Amniotic epithelial cell (primary cell): ENCODE measurements at places on chromosomes 6 and 20.

GRCh38 chr6:167648501-167649278 lies 178.0 kb upstream of the AFDN start:
- no peak for DNase-seq

- no peak for DNase-seq
Measured at GRCh38 chr6:1389369-1390132, at the start of gene FOXF2. FOXF2 (plus strand) TSS chr6:1389576; CDS start chr6:1389948, 372 bp downstream.

GRCh38 chr6:44666324-44666723 lies 278.8 kb downstream of the CDC5L start:
- no peak for DNase-seq

DNA sequence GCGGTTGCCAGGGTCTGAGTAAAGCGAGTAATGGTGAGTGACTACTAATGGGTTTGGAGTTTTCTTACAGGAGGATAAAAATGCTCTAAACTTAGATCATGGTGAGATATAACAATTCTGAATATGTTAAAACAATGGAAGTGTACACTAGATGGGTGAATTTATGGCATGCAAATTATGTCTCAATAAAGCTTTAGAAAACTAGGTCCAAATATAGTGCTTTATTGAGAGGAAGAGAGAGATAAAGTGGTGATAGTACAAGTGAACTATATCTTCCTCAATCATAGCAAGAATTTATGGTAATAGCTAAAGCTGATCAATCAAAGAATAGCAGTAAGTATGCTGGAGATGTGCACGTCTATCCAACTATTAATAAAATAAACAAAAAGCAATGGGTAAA lies 23.9 kb downstream of the SRPK1 start:
- no peak for DNase-seq

DNA sequence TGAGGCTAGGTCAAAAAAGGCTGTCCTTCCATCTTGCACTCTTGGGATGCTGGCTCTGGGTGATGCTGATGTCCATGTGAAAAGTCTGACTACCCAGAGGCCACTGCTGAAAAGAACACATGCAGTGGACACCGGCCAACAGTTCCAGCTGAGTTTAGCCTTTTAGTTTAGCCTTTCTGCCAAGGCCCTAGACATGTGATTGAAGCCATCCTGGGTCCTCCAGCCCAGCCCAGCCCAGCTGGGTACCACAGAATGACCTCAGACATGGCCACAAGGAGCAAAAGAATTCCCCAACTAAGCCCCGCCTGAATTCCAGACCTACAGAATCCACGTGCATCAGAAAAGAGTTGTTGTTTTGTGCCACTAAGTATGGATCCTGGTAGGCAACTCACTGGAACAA lies 17.4 kb downstream of the PIGT start:
- peak; percentile 11 for DNase-seq

GRCh38 chr6:36914227-36914794 lies 28.6 kb downstream of the C6orf89 start:
- DNase-seq, result peak; percentile 61

DNA sequence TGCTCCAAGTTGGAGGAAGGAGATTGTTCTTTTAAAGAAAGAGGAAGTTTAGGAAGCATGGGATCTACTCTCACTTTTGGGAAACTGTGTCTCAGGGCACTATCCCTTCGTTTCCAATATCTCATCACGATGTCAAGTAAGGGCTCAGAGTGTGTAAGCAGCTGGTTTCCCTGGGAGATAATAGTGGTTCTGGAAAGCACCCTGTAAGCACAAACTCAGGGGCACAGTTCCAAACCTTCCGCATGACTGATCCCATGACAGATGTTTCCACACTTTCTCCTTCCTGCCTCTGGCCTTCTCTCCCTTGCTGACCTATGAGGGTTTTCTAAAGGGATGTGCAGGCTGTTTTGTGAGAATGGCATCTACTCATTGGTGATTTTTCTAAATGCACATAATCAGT lies 33.9 kb downstream of the ADTRP start:
- peak; percentile 82 for DNase-seq

GRCh38 chr6:65161661-65162060 lies 545.4 kb downstream of the EYS start:
- DNase-seq, result no peak

GRCh38 chr6:72972579-72972978 lies 252.7 kb downstream of the KHDC1L start:
- no peak for DNase-seq

DNA sequence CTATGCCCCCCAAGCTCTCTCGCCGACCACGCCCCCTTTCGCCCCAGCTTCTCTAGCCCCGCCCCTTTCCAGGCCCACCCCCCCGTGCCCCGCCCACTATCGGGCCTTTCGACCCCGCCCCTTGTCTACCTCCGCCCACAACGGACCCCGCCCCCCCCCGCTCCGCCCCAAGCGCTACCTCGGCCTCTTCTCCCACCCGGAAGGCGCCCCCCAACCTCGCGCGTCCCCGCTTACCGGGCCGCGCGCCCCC lies 200 bp downstream of the ZBTB22 start:
- DNase-seq, result no peak

DNA sequence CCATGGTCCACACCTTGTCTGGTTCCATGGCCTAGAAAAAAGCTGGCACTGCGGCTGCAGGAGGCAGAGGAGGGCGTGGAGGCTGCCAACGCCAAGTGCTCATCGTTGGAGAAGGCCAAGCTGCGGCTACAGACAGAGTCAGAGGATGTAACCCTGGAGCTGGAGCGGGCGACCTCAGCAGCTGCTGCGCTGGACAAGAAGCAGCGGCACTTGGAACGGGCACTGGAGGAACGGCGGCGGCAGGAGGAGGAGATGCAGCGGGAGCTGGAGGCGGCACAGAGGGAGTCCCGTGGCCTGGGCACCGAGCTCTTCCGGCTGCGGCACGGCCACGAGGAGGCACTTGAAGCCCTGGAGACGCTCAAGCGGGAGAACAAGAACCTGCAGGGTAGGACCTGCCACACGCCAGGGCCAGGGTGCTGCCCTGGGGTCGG lies 43.4 kb downstream of the MYH7B start:
- no peak for DNase-seq

DNA sequence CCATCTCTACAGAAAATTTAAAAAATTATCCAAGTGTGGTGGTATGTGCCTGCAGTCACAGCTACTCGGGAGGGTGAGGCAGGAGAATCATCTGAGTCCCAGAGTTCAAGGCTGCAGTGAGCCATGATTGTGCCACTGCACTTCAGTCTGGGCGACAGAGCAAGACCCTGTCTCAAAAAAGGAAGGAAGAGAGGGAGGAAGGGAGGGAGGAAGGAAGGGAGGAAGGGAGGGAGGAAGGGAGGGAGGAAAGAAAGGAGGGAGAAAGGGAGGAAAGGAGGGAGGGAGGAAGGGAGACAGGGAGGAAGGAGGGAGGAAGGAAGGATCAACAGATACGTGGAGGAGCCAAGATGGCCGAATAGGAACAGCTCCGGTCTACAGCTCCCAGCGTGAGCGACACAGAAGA lies 90.1 kb downstream of the ZNF217 start:
- no peak for DNase-seq
